ENCODE measurements at places on chromosomes 11 and 22.

DNA sequence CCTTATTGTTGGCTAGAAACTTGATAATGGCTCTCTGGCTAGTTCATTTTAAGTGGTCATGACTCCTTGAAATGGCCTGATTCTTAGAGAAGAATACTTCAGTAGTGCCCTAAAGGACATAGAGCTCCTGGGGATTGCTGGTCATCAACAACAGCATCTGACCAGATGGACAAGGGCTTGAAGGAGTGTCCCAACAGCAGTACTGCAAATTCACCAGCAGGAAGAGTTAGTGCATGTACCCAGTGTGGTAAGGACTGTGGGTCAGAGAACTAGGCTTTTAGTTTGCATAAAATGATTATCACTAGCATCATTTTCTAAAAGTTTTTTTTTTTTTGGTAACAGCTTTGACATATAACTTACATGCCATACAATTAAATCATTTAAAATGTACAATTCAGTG, 39.5 kb upstream of the CUL5 start:
- DNase-seq, result no peak

- no peak for DNase-seq
These were observed 12.5 kb downstream of the RAC2 start for GRCh38 chr22:37231406-37232139.

- no peak for DNase-seq
These were observed 84.7 kb upstream of the HEPHL1 start for GRCh38 chr11:93936460-93936859.

DNA sequence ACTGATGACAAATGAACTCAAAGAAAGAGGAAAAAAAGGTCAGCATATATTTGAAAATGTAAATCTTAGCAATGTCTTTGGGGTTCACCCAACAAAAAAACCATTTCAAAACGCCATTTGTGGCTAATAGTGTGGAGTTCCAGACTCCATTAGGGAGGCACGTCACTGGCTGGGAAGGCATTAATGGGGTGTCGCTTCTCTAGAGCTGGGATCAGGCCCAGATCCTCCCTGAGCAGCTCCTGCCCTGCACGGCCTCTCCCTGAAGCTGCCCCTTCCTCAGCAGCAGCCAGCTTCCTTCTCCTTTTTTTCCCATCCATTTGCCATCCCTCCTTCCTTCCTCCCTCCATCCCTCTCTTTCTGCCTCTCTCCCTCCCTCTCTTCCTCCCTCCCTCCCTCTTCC, 98.8 kb upstream of the LMO1 start:
- DNase-seq, result no peak

GRCh38 chr11:124717421-124717785, 22.3 kb upstream of the NRGN start:
- no peak for DNase-seq

DNA sequence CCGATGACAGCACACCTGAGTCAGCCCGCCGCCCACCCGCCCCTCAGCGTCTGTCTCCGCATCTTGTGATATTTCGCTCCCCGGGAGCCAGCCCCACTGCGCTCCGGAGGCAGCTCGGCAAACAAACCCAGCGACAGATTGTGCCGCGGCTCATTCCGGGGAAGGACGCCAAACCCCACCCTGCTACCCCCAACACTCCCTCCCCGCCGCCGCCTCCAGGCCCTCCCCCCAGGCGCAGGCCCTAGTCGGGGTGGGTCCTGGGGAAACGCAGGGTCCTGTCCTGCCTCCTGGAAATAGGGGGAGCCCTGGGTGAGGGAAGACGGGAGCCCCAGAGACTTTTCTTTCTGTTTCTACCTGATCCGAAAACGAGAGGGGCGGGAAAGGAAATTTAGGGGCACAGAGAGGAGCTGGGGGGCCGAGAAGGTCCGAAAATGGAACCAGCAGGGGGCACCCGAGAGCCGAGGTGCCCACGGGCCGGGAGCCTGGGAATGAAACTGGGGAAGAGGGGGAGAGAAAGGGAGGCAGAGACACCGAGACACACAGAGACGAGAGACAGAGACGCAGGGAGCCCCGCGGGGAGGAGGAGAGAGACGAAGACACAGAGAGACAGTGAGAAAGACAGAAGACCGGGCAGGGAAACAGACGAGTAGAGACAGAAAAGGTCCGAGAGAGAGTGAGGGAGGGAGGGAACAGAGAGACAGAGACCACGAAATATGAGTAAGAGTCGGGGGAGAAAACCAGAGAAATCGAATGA, 1.7 kb upstream of the RTN4RL2 start:
- DNase-seq, result no peak

Measured in NCI-H1092 (cell line).